ENCODE measurements at places on chromosomes 5 and 9. TPM values are rescaled to one million over a fixed set of nuclear protein-coding genes. Genes with fewer than 3 reads are reported as not detected.

Gene CDH12
- not detected for total RNA-seq

Gene SPATA31D4
- total RNA-seq, result not detected

GRCh38 chr9:131475956-131476776 lies 26.6 kb upstream of the POMT1 start:
- DNase-seq, result no peak

- DNase-seq, result no peak
These were observed at the start of gene ANKRD55 for GRCh38 chr5:56233230-56233629. Gene ANKRD55 (minus strand): TSS chr5:56233330. CDS start chr5:56232913, 417 bp downstream.

Gene TLX3
- total RNA-seq, result not detected

Gene EPB41L4A
- total RNA-seq, result 49.6 TPM

- DNase-seq, result peak; percentile 35
These were observed 26.6 kb upstream of the CRB2 start for GRCh38 chr9:123329329-123329955.

DNA sequence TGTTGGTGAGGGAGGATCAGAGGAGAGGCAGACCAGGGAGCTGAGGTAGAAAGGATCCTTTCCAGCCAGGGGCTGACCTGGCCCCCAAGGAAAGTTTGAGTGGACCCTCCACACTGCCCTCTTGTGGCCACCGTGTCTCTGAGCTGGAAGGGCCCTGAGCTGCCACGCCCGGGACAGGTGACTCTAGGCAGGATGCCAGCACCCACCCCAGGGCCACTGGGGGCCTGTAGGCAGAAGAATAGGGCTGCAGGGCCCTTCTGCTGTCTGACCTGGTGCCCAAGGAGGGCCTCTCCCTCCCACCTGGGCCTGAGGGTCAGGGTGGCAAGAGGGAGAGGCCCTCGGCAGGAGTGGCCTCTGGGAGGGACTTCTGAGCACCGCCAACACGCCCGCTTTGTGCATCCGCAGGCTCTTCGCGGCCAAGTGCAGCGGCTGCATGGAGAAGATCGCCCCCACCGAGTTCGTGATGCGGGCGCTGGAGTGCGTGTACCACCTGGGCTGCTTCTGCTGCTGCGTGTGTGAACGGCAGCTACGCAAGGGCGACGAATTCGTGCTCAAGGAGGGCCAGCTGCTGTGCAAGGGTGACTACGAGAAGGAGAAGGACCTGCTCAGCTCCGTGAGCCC lies 76.8 kb downstream of the LMX1B start:
- DNase-seq, result peak; percentile 52

Gene GLRA1
- total RNA-seq, result not detected

- no peak for DNase-seq
These were observed 24.1 kb downstream of the PSAT1 start for GRCh38 chr9:78320875-78321496.

DNA sequence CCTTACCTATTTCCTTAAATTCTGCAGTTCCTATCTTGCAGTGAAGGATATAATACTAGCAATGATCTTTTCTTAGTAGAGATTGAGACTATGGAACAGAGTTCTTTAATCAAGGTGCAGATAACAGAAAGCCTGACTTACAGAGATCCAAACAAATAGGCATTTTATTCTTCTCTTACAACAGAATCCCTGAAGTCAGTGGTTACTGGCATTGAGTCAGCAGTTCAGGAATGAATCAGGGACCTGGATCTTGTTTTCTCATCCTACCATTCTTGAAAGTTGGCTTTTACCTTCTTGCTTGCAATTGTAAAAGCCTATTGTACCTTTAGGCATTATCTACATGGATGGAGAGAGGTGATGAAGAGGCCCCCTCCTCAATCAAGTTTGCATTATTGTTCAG lies 47.5 kb upstream of the TLE4 start:
- no peak for DNase-seq

Gene DOLK
- total RNA-seq, result 22.0 TPM

- peak; percentile 2 for DNase-seq
These were observed 61.9 kb upstream of the ELL2 start for GRCh38 chr5:96023518-96023917.
